Neuronal stem cell (in vitro differentiated cells): ENCODE measurements at places on chromosomes 4 and X.
A peak's percentile ranks its signal among the peaks of the same experiment; 100 is the strongest.

GRCh38 chrX:107686026-107686425 is 57.7 kb downstream of the PRPS1 start:
- no peaks in the 10 kb centered on the region for H3K27me3 ChIP-seq
- no peak overlapping the region for H3K4me3 ChIP-seq
- no peaks in the 10 kb centered on the region for H3K4me1 ChIP-seq

GRCh38 chr4:110620691-110621327 is 2.1 kb downstream of the PITX2 start:
- H3K27ac ChIP-seq: no peak overlapping the region
- H3K4me1 ChIP-seq: peaks cover 20% of the 10 kb centered on the region
- H3K4me3 ChIP-seq: no peak overlapping the region
- peak; percentile 67 for DNase-seq

DNA sequence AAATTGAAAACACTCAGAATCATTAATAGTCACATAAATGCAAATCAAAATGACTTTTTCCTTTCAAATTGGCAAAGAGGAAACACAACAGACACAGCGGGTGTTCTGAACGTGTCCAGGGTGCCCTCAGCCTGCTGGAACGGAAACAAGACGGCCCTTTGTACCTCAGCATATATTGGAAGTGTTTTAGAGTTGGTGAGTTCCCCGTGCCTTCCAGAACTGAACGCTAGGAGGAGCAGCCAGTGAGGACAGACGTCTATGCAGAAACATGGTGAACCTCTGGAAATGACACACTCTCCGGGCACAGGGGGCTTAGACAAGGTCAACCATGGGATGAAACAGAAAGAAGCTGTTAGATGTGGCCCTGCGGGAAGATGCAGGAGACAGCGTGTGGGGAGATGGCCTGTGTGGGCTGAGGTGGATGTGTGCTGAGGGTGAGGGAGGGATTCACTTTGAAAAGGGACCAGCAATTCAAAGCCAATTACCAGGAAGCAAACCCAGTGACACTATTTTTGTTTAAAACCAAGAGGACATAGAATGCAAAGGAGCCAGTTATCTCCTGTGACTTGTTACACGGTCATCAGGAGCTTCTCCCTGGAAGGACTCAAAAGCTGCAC is 40.4 kb downstream of the RNF212 start:
- DNase-seq: peak; percentile 27
- H3K27ac ChIP-seq: no peak overlapping the region
- H3K36me3 ChIP-seq: no peaks in the 10 kb centered on the region

DNA sequence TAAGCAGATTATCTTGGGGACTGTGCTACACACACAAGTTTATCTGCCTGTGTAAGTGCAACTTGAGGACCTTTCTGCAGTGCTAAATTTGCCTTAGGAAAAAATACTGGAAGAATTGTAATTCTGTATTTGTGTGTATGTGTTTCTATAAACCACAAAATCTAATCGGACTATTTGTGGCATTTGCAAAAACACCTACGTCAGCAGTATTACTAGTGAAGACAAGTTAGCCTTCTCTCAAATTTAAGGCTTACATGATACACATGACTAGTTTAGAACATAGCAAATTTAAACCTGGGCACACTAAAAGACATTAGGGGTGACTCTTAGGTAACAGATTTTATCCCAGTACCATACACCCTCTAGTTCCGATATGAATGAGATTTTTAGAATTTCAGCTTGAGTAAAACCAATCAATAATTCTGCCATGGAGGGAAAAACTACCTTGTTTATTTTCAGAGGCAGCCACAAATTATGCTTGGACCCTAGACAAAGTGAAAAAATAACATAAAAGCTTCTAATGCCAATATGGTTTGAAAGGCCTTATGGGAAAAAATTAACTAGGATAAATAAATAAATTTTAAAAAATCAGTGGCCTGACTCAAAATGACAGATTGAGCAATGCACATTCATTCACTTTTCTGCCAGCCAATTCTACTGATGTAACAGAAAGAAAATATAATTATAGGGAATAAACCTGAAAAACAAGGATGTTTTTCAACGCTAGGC is 176.4 kb downstream of the SNCA start:
- no peaks in the 10 kb centered on the region for H3K36me3 ChIP-seq
- no peak overlapping the region for H3K27ac ChIP-seq
- no peak overlapping the region for H3K4me3 ChIP-seq
